Posterior vena cava (tissue), 2 donors: ENCODE measurements at places on chromosomes 3 and 15.

- DNase-seq = no peak
Observed at GRCh38 chr3:17473761-17474160, 268.7 kb downstream of the TBC1D5 start.

DNA sequence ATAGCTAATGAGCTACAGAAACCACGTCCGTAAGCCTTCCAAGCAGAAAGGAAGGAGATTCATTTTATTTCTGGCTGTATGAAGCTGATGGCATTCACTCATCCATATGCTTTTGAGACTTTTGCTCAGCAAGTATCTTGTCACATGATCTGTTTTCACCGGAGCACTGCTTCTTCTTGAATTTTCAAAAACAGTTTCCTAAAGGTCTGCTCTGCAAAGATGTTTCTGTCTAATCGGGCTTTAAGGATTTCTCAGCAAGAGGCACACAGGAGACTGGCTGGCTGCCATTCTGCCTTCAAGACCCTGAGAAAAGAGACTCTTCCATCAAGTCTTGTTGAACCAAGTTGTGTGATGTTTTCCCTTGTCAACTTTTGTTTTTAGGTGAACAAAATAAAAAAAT is 289.6 kb upstream of the LYSMD4 start:
- no peak for DNase-seq

DNA sequence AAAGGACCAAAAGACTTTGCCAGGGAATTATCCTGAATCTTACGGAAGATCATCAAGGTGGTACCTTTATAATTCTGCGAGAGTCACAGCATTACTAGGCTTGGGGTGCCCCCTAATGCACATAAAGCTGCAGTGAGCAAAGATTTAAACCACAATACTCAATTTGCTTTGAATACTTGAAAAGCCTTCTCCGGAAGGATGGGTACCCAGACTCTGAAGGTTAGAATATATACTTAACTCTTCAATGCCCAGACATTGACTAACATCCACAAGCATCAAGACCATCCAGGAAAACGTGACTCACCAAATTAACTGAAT is 117.8 kb upstream of the KCNH8 start:
- DNase-seq = no peak

DNA sequence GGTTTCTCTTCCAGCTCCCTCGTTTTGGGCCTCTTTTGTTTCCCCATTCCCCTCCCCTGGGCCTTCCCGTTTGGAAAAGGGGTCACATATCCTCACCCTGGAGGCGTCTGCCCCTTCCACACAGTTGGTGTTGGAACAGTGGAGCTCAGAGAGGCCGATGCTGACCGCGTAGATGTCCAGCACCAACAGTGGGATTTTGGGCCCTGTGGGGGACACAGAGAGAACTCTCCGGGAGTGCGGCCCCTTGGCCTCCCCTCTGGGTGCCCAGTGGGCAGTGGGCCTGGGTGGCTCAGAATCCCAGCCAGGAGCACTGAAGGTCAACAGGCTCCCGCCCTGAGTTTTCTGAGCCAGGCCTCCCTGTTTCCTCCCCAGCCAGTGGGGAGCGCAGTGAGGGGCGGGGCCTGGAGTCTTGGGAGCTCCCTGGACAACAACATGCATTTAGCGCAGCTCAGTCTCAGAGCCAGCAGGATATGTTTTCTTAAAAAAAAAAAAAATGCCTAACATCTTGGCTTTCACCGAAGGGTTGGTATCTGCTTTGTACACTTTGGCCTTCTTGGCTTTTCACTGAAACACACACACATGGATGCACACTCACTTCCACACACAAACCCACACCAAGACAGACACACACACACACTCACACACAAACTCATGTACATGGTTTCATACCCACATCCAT is 670 bp upstream of the ISLR start:
- peak; percentile 91 for DNase-seq
